Nasal cavity respiratory epithelium epithelial cell of viscerocranial mucosa (primary cell): ENCODE measurements at places on chromosomes 3 and 15. TPM values are rescaled to one million over a fixed set of nuclear protein-coding genes. Genes with fewer than 3 reads are reported as not detected.

Gene ATP10A
- under 0.01 and 1.00 TPM in 2 replicates for total RNA-seq

Gene CYP1A2
- not detected in 2 replicates for total RNA-seq

Gene CD96
- total RNA-seq = under 0.01 TPM in 1 of 2 replicates, not detected in the other

Gene GOLGA8N
- total RNA-seq = 1.4 and 3.1 TPM in 2 replicates

Gene PARL
- 35.3 and 58.8 TPM in 2 replicates for total RNA-seq

Gene ITIH1
- not detected in 2 replicates for total RNA-seq

Gene TIMP4
- 1.4 and 2.2 TPM in 2 replicates for total RNA-seq
